ENCODE measurements at places on chromosomes 12 and 14.
A peak's percentile ranks its signal among the peaks of the same experiment; 100 is the strongest.

DNA sequence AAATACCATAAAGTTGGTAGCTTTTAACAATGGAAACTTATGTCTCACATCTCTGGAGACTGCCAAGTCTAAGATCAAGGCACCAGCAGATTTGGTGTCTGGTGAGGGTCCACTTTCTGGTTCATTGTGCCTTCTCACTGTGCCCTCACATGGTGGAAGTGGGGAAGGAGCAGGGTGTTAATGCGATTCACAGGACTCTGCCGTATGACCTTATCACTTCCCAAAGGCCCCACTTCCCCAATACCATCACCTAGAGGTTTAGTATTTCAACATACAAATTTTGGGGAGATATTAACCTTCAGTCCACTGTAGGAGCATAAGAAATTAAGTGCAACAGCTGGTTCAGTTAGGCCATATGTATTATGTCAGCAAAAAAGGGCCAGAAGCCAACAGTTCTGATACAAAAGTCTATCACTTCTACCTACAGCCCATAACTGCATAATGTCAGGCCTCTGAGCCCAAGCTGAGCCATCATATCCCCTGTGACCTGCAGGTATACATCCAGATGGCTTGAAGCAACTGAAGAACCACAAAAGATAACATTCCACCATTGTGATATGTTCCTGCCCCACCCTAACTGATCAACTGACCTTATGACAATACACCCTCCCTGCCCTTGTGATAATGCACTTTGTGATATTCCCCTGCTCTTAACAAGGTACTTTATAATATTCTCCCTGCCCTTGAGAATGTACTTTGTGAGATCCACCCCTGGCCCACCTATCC is 24.7 kb downstream of the DDHD1 start:
- DNase-seq, result no peak

GRCh38 chr14:64830961-64831360 is 48.7 kb downstream of the SPTB start:
- DNase-seq, result no peak

DNA sequence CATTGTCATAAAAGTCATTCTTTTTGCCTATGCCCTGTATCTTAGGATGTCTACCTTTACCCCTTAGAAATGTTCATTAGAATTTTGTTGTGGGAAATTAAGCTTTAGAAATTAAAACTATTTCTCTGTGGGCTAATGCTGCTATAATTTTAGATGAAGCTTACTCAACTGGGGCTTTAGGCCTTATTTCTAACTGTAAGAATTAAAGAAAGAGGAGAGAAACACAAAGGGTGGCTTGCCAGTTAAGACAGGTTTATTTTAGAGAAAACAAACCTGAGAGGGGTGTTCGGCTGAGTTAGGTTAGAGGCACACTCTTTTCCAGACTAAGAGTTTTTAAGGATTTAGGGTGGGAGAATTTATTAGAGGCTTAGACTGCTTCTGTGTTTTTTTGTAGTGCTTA is 6.4 kb downstream of the TRIP11 start:
- DNase-seq, result no peak

DNA sequence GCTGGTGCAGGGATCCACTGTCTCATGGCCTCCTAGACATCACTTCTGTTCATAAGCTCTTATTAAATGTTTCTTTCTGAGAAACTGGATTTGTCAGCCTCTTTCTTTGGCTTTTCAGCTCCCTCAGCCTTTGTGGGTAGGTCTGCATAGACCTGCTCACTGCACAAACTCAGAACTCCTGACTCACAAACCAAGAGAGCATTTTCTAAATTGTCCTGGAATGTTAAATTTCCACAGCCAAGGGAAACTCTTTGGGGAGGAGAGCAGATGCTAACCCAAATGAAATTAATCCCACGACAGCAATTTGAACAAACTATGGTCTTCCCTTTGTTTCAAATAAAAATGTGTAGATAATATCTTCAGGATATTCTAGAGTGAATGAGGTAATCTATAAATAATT is 19.5 kb upstream of the CERS5 start:
- DNase-seq, result no peak

- DNase-seq, result peak; percentile 86
Observed at GRCh38 chr14:90545966-90546751, 149.3 kb downstream of the CALM1 start.

- no peak for DNase-seq
Observed at GRCh38 chr14:97695456-97695981, 898.3 kb downstream of the VRK1 start.

- no peak for DNase-seq
Observed at GRCh38 chr14:68966872-68967301, 12.2 kb downstream of the ACTN1 start.

DNA sequence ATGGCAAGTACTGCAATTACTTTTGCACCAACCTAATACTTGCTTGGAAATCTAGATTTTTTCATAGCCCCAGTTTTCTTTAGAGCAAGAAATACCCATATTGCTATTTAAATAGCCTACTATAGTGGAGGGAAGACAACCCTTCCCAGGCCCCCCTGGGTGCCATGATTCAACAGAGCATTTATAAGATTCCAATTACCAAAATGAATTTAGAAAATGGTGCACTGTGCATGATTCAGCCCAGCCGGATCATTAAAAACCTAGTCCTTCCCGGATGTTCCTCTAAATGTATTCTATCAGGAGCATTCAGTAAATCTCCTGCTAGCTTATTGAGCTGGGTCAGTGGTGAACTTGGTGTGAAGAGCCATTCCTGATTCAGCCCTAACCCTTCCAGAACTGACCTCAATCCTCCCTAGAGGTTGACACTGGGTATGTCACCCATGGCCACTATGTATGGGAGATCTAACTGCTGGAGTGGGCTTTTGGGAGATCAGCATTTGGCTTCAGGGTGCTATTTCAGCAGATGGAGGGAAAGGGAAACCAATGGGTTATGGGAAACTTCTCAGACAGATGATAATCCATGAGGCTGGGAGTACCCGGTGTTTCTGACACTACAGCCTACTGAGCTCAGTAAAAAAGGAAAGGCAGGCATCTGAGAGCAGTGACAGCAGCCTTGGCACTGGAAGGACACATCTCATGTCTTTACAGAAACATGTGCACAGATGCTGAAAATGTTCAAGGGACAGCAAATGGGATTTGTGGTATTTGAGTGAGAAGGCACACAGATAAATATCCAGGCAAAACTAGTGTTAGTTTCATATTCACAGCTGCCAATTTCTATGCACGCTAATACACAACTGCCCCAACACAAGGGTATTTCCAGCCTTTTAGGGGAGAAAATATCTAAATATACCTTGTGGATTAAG is 258.9 kb downstream of the DPF3 start:
- DNase-seq, result no peak

GRCh38 chr14:93536945-93537344 is 106.2 kb downstream of the UNC79 start:
- DNase-seq, result peak; percentile 34
